ENCODE measurements at places on chromosomes 7 and 10.

- no peak for DNase-seq
These were observed 19.3 kb downstream of the NEURL1 start for GRCh38 chr10:103512591-103513379.

- DNase-seq = no peak
These were observed 110.8 kb upstream of the LRGUK start for GRCh38 chr7:134016223-134016941.

- DNase-seq = peak; percentile 15
These were observed 1.3 kb downstream of the GUSB start for GRCh38 chr7:65980478-65981250.

GRCh38 chr7:1800902-1801301 lies 130.8 kb downstream of the ELFN1 start:
- no peak for DNase-seq

- no peak for DNase-seq
These were observed 402.9 kb downstream of the PHF14 start for GRCh38 chr7:11376529-11376928.

DNA sequence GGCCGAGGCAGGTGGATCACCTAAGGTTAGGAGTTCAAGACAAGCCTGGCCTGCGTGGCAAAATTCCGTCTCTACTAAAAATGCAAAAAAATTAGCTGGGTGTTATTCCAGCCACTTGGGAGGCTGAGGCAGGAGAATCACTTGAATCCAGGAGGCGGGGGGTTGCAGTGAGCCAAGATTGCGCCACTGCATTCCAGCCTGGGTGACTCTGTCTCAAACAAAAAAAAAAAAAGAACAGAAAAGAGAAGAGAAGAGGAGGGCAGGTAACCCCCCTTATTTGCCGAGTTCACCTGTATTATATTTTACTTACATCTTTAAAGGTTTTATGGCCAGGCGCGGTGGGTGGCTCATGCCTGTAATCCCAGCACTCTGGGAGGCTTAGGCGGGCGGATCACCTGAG lies 91.7 kb downstream of the RNF216 start:
- no peak for DNase-seq

DNA sequence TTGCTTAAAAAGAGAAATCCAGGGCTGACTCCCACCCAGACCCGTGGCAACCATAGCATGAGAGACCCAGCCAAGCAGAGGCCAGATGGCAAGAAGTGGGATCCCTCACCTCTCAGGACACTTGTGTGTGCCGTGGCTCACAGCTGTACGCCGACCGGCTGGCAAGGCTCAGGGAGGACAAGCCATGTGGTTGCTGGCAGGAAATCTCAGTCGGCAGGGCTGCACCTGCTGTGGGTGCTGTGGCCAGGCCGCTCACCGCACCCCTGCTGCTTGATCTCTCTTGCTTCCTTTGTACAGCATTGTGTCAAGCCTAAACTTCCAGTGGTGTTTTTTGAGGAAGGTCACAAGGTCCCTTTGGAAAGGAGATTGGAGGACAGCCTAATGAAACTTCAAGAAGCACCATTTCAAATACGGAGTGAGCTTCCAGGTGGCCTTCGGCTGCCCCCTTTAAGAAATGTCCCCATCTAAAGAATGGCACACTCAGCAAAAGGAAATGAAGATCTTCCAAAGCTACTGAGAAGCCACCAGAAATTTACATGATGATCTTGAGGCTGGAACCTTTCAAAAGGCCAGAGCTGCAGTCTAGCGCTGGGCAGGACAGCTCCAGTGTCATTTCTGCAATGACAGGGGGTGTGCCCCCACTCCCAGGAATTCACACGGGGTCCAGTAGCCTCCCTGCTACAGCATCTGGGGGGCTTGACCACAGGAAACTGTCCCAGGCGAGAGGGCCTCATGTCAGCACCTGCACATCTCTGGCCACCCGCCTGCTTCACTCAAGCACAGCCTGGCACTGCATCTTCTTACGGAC lies 409.0 kb upstream of the MGMT start:
- no peak for DNase-seq

DNA sequence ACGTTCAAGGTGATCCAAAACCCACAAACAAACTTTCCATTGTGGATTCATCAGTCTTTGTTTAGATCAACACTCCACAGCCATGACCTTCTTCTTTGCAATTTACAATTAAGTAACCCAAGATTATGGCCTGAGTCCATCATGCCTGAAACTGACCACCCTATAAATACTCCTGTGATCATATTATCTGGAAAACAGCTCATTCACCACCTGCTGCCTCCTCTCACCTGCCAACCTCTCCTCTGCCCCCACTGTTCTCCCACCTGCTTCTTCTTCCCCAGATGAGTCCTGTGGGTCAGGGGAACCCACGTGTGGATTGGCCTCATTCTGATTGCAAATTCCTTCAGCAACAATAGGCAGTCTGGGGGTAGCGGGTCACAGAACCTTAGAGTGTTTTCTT lies 81.4 kb downstream of the ABLIM1 start:
- DNase-seq = no peak

DNA sequence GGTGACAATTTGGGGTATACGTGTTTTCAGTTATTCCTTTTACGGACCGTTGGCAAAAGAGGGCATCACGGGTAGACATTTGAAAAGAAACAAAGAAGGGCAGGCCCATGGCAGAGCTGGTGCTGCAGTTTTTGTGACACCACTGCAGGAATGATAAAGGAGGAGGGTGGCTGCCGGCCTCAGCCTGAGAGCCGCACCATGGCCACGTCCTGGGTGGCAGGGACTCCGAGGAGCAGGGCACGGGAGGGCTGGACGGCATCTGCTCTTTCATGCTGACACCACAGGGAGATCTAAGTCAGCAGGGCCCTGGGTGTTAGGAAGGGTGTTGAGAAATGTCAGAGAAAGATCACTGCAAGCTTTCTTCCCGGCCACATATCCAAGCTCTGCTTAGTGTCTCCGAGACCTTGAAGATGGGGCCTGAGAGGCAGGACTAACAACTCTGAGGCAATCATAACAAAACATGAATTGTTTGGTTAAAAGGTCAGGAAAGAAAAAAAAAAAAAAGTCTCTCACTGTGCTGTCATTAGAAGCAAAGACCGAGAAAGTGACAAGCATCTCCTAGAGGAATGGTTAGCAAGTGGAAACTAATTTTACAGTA lies 36.6 kb downstream of the INSYN2A start:
- DNase-seq = no peak

- no peak for DNase-seq
These were observed 192.2 kb downstream of the CAMK1D start for GRCh38 chr10:12541446-12542067.
